ENCODE measurements at places on chromosomes 3 and 15. TPM values are rescaled to one million over a fixed set of nuclear protein-coding genes. Genes with fewer than 3 reads are reported as not detected.

- DNase-seq, result peak; percentile 17
Measured at GRCh38 chr3:191329654-191330529, at the start of gene UTS2B. UTS2B (minus strand) TSS chr3:191330526; CDS start chr3:191282189, 48,337 bp downstream.

- no peak for DNase-seq
Measured at GRCh38 chr3:113124256-113124830, 87.0 kb upstream of the BOC start.

GRCh38 chr3:53226841-53227407 is 28.9 kb downstream of the TKT start:
- DNase-seq, result no peak

GRCh38 chr3:127045435-127046045 is 62.6 kb downstream of the PLXNA1 start:
- DNase-seq, result no peak

FETUB gene
- not detected for total RNA-seq
